IMR-90 (cell line): ENCODE measurements at places on chromosomes 3 and 15.

DNA sequence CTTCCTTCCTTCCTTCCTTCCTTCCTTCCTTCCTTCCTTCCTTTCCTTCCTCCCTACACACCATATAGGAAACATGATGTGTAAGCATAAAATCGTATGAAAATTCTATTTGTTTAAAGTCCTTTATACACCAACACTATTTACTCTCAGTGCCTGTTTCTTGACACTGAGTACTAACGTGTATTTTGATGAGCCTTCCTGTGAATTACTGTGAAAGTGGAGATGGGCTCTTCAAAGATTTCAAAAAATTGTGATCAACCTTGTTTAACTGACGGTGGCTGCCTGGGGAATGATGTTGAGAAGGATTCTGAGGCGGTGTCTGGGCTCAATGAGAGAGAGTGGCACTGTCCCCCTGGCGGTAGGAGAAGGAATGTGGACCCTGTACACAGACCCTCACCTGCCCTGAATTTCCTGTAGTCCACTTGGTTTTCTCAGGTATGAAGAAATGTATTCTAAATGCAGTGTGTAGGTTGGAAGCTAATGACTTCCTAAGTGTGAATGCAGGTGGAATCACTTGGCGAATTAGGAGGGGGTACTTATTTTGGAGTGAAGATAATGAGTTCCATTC lies 237.9 kb downstream of the GAP43 start:
- DNase-seq = no peak

- no peak for DNase-seq
Observed at GRCh38 chr3:31546725-31547124, 14.0 kb downstream of the STT3B start.

DNA sequence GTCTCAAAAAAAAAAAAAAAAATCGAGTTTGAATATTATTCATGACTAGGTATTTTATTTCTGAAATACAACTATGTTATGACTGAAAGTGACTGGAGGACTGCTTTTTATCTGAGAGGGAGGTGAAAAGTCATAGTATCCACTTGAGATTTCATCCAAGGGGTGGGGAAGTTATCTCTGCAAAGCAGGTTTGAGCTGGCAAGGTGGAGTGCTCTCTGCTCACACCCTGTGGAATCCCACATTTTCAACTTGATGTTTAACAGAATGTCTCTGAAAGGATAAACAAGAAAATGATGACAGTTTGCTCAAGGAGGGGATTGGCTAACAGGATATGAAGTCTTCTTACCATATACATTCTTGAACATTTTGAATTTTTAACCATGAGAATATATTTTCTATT lies 27.3 kb upstream of the SEC62 start:
- DNase-seq = no peak

DNA sequence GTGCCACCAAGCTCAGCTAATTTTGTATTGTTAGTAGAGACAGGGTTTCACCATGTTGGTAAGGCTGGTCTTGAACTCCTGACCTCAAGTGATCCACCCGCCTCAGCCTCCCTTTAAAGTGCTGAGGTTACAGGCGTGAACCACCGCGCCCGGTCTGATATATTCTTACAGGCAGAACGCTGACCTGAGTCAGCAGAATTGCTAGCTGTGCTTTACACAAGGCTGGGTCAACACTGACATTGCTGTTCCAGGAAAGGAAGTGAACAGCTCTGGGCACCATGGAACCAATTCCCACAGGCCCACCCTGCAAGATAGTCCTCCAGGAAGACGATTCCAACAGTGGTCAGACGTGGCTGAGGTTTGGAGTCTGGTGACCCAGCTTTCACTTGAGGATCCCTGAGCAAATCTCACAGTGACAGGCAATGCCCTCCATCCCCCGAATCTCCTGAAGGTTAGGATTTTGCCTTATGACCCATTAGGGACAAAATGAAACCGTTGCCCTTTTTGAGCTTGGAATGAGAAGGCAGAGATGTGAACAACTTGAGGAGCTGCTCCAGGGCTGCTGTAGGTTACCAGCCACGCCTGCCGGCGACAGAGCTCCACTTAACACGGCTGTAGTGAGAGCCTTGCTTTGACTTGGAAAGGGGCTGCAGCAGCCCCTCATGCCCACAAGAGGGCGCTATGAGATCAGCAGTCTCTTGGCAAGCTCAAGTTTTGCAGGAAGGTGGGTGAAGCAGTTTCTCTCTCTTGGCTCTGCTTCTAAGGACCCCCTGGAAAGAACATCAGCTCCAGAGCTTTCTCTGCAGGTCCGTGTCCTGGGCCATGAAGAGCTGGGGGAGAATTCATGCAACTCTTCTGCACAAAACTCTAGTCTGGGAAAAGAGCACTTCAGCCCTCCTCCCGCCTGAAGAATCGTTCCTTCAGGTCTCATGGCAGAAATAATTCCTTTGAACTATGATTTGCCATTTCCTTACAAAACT lies 74.1 kb downstream of the SENP2 start:
- peak; percentile 81 for DNase-seq

DNA sequence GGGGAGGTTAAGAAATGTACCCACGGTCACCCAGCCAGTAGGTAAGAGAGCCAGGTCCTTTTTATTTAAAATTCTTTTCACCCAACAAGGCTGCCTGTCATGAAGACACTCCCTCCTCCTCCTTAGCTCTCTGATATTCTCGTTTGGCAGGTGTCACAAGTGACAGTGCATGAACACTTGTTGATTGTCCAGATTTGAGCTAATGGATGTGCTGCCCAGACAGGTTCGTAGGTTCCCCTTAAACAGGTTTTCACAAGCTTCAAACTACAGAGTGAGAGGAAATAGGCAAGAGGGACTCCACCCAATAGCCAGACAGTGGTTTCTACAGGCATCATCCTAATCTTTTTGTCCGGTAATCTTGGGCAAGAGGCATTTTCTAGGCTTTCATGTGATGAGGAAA lies 32.2 kb downstream of the ATP13A4 start:
- no peak for DNase-seq

GRCh38 chr3:141556034-141556433 lies 69.2 kb downstream of the RASA2 start:
- peak; percentile 55 for DNase-seq

DNA sequence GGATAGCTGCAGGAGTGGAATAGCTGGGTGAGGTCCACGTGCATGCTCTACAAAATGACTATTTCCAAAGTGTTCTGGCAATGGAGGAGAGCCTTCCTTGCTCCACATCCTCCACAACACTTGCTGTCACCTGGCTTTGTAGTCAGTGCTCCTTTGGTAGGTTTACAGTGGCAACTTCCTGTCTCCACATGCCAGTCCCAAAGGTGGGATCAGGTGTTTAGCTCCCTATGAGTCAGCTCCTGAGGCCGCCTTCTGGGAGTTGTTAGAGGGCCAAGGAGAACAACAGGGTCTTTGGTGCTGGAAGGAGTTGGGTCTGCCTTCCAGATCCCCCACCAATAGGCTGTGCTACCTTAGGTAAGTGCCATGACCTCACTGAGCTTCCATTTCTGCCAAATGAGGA lies 15.3 kb upstream of the LIMD1 start:
- no peak for DNase-seq

- DNase-seq = no peak
Observed at GRCh38 chr15:71658827-71659729, 151.3 kb upstream of the NR2E3 start.

- DNase-seq = no peak
Observed at GRCh38 chr3:140258222-140258724, 323.3 kb downstream of the CLSTN2 start.

DNA sequence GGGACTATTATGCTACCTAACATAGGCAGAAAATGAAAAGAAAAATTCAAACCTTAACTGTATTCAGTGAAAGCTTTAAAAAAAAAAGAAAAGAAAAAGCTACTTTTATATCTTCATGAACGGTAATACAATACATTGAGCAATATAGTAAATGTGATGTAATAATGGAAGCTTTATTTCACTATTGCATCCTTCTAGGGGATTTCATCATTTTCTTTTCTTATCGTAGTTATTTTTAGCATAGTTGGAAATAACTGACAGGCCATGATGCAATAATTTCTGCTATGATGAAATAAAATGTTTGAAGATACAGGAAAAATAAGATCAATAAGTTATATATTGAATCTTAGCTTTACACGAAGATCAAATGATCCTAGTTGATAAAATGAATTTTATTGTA lies 40.3 kb upstream of the ZCWPW2 start:
- no peak for DNase-seq

- DNase-seq = no peak
Observed at GRCh38 chr3:186496016-186496415, 48.2 kb downstream of the CRYGS start.

GRCh38 chr3:120763601-120764000 lies 21.1 kb downstream of the GTF2E1 start:
- DNase-seq = no peak

DNA sequence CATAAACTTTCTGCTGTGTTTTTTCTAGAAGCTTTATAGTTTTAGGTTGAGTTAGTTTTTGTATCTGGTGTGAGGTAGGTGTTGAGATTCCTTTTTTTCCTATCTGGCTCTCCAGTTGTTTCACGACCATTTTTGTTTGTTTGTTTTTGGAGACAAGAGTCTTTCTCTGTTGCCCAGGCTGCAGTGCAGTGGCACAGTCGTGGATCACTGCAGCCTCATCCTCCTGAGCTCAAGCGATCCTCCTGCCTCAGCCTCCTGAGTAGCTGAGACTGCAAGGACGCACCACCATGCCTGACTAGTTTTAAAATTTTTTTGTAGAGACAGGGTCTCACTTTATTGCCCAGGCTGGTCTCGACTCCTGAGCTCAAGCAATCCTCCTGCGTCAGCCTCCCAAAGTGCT lies 20.6 kb downstream of the RNF111 start:
- DNase-seq = no peak

DNA sequence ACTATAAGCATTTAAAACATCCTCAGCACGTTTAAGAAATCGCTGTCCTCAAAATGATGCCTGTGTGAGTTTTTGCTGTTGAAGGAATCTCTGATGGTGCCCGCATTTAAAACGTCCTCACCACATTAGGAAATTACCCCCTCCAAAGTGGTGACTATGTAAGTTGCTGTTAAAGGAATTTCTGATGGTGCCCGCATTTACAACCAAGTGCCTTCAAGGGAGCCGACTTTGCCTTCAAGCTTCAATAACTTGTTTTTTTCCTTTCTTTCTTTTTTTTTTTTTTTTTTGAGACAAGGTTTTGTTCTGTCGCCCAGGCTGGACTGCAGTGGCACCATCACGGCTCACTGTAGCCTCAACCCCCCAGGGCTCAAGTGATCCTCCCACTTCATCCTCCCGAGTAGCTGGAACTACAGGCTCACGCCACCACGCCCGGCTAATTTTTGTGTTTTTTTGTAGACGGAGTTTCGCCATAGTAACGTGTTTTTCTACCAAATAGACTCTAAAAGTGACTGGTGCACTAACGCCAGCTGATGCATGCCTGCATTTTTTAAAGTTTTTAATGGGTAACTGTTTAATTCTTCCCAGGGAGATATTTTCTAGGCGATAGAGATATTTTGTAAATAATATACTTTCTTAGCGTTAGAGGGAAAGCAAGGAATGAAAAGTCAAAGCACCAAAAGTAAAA lies 19.0 kb upstream of the TSEN2 start:
- no peak for DNase-seq

DNA sequence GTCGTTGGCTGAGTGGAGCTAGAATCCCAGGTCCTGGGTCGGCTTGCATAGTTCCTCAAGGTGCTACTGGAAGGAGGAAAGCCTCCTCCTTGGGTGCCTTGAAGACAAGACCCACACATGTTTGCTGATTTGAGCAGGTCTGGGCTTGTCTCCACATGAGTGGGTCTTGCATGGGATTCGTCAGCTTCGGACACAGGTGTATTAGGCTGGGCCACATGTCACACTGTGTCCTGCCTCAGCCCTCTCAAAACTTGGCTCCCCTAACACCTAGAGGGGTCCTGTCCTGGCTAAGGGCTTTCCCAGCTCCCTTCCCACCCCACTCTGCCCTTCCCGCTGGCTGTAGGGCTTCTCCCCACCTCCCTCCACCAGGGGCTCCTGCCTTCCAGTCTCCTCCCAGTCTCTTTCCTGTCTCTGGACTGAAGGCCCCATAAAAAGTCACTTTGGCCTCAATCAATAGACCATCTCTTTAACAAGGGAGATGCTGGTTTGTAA lies 73.0 kb upstream of the ADPGK start:
- DNase-seq = no peak

DNA sequence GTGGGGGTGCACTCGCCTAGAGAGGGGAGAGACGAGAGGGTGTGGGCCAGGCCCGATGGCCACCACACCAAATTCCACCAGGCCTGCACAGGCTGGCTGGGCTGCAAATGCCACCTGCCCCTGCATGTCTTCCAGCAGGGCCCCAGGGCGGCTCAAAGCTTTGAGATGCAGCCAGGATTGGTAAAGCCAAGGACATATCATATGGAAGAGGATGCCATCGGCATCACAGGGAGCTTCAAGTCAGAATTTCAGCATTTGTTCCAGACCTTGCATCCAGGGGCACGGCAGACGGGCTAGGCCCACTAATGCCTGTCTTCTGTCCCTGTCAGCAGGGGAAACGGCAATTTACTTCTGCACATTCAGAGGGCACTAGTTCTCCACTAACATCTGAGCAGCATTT lies 97.8 kb downstream of the NUP210 start:
- no peak for DNase-seq

DNA sequence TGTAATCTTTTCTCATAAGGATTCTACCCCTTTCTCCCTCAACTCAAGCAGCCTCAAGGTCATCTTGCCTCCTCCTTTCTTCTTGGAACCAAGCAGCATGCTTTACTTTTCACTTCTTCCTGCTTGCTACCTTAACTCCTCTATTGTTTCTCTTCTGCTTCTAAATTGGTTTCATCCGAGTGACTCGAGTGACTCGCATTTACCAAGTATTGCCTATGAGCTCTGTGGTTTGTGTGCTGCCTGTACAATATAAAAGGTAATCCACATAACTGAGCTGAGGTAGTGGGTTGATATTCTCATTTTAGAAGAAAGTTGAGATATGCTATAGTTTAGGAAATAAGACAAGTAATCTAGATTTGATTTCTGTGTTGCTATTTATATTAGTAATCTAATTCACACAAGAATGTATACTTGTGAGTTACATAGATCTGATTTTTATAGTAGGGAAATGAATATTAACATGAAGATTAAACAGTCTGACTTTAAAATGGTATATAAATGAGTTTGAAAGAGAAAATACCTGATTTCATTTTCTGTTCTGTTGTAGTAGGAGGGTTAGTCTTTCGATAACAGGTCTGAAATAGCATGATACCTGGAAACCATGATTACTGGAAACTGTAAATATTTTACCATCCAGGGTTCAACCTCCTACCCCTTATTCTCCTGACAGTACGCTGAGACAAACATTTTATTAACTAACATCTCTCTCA lies 5.5 kb downstream of the HHLA2 start:
- DNase-seq = peak; percentile 31

DNA sequence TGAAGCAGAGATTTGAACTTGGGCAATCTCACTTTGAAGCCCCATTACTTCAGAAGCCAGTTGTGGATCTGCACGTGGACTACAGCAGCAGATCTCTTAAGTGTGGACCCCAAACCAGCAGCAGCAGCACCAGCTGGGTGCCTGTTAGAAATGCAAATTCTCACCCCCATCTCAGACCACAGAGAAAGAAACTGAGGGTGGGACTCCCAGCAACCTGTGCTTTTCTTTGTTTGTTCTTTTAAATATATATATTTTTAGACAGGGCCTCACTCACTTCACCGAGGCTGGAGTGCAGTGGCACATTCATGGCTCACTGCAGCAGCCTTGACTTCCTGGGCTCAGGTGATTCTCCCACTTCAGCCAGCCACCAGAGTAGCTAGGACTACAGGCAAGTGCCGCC lies 53.2 kb downstream of the SLTM start:
- no peak for DNase-seq

- no peak for DNase-seq
Observed at GRCh38 chr3:134610432-134611385, 40.1 kb downstream of the KY start.
